ENCODE measurements at places on chromosomes 7 and 10.

DNA sequence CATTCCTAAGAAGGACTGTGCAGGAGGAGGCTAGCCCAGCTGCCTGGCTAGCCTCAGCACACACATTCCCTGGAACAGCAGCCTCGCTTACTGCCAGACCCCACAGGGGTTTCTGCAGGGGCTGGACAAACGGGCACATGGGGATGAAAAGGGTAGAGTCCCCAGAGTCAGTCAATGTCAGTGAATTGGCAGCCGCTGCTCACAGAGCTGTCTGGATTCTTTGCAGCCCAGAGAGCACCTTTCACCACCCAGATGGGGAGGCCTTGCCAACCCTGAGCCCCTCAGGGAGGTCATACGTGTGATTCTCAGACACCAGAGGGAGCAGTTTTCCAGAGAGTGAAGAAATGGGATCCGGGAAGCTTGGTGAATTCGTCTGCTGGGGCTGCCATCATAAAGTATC, 143.3 kb downstream of the KCNMA1 start:
- no peak for DNase-seq

GRCh38 chr7:79749856-79750255, 296.4 kb upstream of the MAGI2 start:
- DNase-seq, result no peak

- no peak for DNase-seq
Measured at GRCh38 chr10:132860532-132860931, 74.6 kb upstream of the NKX6-2 start.

DNA sequence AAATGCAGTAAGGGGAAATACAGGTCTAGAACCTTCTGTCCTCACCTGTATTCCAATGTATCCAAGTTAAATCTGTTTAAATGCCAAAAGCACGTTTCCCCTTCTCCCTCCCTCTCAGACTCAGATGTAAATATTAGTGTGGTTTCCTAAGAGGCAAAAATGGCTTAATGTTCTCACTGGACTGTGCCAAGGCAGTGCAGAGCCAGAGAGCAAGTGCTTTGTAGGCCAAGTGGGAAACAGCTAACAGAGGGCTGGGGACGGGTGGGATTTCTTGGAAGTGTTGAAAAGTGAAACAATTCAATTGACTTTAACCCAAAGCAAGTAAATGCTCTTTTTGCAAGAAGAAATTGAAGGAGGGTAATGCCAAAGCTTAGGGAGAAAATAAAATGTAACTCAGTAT, 103.1 kb downstream of the GSAP start:
- no peak for DNase-seq

- DNase-seq, result peak; percentile 25
Measured at GRCh38 chr7:140475747-140476333, 3.5 kb downstream of the MKRN1 start.

GRCh38 chr10:31838709-31839108, 89.9 kb downstream of the ARHGAP12 start:
- DNase-seq, result no peak

DNA sequence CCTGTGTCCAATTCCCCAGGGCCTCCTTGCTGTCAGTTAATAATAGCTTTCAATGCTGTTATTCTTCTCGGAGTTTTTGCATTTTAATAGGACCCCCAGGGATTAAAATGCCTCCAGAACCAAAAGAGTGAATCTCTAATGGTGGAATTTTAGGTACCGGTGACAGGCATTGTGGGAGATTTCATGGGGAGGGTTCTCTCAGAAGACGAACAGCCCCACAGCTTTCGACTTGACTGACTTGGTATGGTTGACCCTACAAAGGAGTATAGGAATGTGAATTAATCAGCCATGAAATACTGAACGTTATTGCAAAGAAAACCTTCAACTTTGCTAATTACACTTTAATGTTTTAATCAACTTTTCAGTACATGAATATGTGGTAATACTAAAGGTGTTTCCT, 206.3 kb upstream of the FZD8 start:
- no peak for DNase-seq

GRCh38 chr10:102245932-102246251, 560 bp downstream of the GBF1 start:
- DNase-seq, result no peak

GRCh38 chr10:35027567-35027966, 62.6 kb downstream of the CUL2 start:
- no peak for DNase-seq

- DNase-seq, result no peak
Measured at GRCh38 chr10:131094527-131095312, 216.8 kb downstream of the TCERG1L start.

- no peak for DNase-seq
Measured at GRCh38 chr7:28900311-28900710, 57.8 kb downstream of the TRIL start.

- DNase-seq, result no peak
Measured at GRCh38 chr7:32935558-32935957, 21.7 kb upstream of the FKBP9 start.

GRCh38 chr7:43799605-43800004, 41.1 kb downstream of the BLVRA start:
- DNase-seq, result no peak

GRCh38 chr10:18713077-18713476, 53.8 kb downstream of the ARL5B start:
- no peak for DNase-seq

DNA sequence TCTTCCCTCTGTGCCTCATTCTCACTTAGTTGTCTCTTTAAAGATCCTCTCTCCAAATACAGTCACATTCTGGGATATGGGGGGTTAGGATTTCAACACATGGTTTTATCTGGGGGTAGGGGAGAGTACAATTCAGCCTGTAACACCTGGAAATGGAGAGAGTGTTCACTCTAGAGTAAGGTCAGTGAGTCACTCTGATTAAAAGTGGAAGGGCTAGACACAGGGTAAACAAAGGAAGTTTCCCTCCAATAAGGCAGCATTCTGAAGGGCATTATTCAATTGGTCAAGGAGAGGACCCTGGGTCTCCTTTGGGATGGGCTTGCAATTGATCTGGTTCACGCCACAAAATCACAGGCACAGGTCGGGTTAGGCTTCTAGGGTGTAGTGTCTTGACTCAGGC, 232.8 kb upstream of the NPSR1 start:
- DNase-seq, result no peak

DNA sequence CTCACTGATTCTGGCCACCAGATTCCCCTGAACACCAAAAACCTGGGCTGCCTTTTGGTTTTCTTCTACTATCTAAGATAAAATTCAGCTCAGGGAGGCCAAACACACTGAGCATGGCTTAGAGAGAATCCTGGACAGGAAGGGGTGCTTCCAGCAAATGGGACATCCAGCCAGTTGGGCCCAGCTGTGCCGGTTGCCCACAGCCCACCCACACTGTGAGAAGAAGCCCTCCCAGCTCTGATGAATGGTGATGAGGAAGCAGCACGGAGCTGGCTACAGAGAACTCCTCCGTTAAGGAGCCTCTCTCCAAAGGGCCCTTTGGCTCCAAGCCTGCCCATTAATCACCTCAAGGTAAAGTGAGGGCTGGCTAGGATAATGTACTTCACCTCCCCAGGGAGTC, 15.9 kb downstream of the LRRC18 start:
- DNase-seq, result no peak

- no peak for DNase-seq
Measured at GRCh38 chr10:2933519-2933918, 133.8 kb upstream of the PFKP start.

- no peak for DNase-seq
Measured at GRCh38 chr7:99741441-99741795, 6.4 kb upstream of the CYP3A7 start.

GRCh38 chr7:4068286-4068685, 613.8 kb upstream of the FOXK1 start:
- DNase-seq, result no peak

- no peak for DNase-seq
Measured at GRCh38 chr10:95841661-95842498, 65.9 kb upstream of the CC2D2B start.

GRCh38 chr10:51861731-51862130, 162.3 kb upstream of the CSTF2T start:
- DNase-seq, result no peak

- no peak for DNase-seq
Measured at GRCh38 chr10:110141185-110141584, 66.2 kb upstream of the MXI1 start.

Measured in activated CD8-positive, alpha-beta memory T cell treated with anti-CD3 and anti-CD28 coated beads for 1 hour (primary cell).